ENCODE measurements at places on chromosomes 3 and 15.

- DNase-seq: peak; percentile 92
Measured at GRCh38 chr15:65862682-65863081, 6.6 kb upstream of the RAB11A start.

GRCh38 chr3:2512881-2513280, 414.2 kb downstream of the CNTN4 start:
- DNase-seq: no peak

- DNase-seq: peak; percentile 44
Measured at GRCh38 chr15:52496776-52497470, 31.8 kb downstream of the MYO5A start.

GRCh38 chr3:66991459-66991858, 6.6 kb upstream of the KBTBD8 start:
- DNase-seq: no peak

GRCh38 chr3:100665230-100665629, 44.1 kb upstream of the TFG start:
- no peak for DNase-seq

DNA sequence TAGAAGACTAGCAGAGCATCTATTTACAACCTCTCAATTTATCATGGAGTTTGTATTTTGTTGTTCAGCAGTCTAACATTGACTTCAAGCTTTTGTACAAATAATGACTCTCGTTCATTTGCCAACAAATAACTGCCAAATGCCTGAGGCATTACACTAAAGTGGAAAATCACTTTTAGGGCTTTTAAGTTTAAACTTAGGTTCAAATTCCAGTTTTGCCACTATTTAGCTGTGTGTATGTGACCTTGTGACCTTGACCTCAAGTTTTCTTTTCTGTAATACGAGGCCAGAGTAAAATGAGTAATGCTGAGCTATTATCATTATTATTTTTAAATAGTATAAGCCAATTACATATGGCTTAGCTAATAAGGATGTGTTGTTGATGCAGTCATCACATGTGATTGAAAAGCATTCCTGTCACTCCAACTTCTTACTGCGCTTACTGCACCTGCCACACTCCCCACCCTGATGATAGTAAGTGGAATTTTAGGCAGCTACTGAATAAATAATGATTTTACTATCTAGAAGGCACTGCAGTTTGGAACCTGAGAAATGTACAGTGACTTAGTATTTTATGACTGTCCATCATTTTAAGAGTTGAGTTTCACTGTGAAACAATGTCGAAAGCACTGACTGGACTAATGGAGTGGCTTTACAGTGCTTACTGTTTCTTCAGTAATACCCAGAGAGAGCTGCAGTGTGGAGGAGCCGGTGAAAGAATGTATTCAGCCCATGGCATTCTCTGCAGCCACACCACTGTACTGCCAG, 16.3 kb downstream of the ARL8B start:
- DNase-seq: no peak

- no peak for DNase-seq
Measured at GRCh38 chr3:194259982-194260766, 91.0 kb downstream of the CPN2 start.

- DNase-seq: no peak
Measured at GRCh38 chr3:129984125-129984524, 9.6 kb downstream of the TRH start.
